Amniotic epithelial cell (primary cell): ENCODE measurements at places on chromosomes 13 and 19.
A peak's percentile ranks its signal among the peaks of the same experiment; 100 is the strongest.

GRCh38 chr13:112697756-112698655 is 8.2 kb downstream of the ATP11A start:
- peak; percentile 45 for DNase-seq

DNA sequence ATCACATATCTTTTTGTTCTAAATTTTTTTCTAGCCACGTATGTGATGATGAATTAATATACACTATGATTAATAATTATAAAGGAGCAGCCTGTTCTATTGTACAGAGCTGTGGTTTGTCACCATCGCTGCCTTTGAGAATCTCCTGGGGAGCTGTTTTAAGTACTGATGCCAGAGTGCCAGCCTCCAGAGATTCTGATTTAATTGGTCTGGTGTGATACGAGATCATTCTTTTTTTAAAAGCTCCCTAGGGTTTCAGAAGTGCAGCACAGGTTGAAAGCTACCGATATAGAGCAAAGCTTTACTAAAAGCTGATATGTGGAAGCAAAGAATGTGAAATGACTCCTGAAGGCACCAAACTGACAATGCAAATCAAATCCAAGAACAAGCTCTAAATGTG is 314.7 kb downstream of the ITGBL1 start:
- no peak for DNase-seq

- DNase-seq: no peak
Observed at GRCh38 chr19:19531951-19532805, 3.5 kb downstream of the YJEFN3 start.

DNA sequence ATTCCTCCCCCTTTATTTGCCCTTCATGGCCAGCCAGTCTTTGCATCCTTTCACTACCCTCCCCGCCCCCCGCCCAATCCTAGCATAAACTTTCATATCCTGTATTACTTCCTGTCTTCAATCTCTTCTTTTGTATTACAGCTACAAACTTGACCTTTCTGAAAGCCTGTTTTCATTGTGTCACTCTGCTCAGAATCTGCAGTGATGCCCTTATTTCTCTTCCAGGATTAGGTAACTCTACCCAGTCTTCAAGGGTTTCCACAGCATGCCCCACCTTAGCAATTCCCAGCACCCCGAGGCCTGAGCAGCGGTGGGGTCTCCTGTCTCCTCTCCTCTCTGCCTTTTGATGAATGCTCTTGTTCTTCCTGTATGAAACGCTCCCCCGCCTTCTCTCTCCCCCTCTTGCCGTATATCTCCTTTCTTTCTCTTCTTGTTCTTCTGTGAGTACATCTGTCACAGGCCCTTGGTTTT is 145.6 kb downstream of the SHISA2 start:
- DNase-seq: no peak
